Activated CD4-positive, alpha-beta T cell treated with anti-CD3 and anti-CD28 coated beads for 4 hours (primary cell): ENCODE measurements at places on chromosomes 2 and 18.

DNA sequence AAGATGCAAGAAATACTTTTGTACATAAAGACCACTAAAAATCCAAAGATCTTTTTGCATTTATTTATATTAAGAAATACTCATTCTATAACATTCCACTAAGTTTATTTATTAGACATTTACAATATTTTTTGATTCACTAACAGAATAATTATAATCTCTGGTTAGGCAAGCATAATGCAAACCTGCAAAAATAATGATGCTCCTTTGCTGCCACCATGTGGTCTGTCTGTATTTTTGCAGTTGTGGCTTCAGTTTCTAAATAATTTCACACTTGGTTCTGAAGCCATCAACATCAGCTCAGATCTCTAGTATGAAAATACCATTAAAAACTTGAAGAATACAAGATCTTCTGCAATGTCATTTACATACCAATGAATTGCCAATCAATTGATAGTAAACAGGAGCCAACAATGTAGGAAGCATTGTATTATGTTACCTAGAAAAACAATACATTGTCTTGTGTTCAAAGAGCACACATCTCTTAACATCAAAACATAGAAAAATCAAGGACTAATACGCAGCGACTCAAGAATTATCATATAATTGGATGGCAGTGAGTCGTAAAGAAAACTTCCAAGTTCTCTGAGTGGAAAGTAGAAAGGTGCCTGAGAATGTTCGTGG lies 28.8 kb upstream of the WDR75 start:
- peak; percentile 16 for DNase-seq

GRCh38 chr2:15652801-15653200 lies 61.1 kb downstream of the DDX1 start:
- no peak for DNase-seq

DNA sequence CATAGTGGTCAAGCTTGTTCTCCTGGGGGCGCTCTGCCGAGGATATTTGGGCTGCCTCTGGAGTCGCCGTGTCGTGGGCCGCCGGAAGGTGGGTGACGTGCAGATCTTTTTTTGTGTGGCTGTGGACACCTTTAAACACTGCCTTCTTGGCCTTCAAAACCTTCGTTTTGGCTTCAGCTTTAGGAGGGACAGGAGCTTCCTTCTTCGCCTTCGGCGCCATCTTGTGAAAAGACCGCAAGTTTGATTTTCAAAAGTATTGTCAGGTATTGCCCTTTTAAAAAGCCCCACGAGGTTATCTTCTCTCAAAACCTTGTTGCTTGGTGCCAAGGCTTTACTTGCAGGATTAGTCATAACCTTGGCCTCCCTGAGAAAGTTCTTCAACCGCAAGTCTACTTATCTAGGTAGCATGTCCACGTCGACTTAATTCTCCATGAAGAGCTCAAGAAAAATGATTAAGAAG lies 20.8 kb downstream of the LAMA3 start:
- no peak for DNase-seq

GRCh38 chr18:21109936-21110712 lies 1.5 kb downstream of the ROCK1 start:
- no peak for DNase-seq

DNA sequence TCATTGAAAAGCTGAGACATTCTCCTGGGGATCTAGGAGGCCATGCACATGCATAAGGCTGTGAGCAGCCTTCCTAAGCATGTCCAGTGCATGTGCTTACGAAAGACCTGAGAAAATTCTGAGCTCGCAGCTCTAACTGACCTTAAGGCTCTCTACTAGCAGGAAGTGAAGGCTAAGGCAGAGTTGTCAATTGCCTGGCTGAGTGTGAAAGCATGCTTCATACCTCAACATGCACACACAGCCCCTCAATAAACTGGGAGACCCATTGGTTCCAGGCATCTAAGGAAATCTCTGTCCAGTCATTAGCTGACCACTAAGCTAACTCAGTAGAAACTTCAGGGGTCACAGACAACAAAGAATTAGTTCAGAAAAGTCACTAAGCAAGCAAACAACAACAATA lies 42.0 kb downstream of the ALPK2 start:
- no peak for DNase-seq

GRCh38 chr2:237064203-237065070 lies 21.3 kb upstream of the COPS8 start:
- DNase-seq: no peak

- DNase-seq: no peak
Observed at GRCh38 chr2:44822174-44822573, 119.3 kb upstream of the SIX3 start.

DNA sequence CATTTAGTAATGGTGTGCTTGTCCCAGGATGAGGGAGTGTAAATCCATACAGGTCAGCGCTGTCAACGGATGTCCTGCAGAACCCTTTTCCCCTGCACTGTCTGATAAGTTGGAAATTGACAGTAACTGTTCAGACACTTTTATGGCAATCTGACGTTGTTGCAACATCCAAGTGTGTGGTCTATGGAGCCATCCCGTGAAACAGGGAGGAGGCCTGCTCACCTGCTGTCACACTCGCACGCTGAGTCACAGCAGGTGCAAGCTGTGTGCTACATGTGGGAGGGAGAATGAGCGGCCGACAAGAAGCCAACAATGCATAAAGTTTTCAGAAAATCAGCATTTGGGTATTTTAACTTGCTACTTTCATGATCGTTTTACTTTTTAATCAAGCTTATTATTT lies 43.7 kb upstream of the RMDN2 start:
- DNase-seq: no peak

DNA sequence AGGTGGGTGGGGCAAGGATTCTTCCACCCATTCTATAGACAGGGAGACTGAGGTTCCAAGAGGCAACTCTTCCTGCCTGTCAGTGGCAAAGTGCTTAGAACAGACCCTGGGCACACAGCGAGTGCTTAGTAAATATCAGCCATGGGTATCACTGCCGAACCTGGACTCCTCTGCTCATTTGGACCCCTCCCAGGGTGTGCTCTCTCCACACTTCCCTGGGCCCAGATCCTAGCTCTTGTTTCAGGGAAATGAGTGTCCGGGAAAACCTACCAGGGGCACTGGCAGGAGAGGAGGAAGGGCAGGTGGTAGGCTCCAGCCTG lies 136.3 kb downstream of the CYP26B1 start:
- no peak for DNase-seq

DNA sequence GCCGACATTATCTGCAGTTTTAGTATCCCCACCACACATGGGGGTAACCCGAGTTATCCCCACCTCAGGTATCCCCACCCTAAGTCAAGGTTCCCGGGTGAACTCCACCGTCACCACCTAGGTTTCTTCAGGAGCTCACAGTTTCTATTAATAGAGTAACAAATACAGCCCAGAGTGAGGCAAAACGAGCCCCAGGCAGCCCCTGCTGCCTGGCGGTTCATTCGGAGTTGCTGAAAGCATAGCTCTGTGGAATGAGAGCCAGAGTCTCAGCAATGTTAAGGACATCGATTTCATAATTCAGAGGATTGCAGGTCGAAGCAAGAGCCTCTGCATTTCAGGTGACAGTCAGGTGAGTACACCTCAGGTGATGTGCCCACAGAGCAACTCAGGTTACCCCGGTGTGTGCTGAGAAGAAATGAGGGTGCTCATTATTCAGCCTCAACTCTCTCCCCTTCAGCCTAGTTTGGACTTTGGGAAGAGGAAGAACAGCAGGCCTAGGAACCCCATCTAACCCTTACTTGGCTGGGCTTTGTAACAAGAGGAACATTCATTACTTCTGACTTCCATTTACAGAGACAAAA lies 10.7 kb downstream of the SATB2 start:
- no peak for DNase-seq

GRCh38 chr2:174666312-174666711 lies 68.7 kb upstream of the WIPF1 start:
- DNase-seq: no peak

DNA sequence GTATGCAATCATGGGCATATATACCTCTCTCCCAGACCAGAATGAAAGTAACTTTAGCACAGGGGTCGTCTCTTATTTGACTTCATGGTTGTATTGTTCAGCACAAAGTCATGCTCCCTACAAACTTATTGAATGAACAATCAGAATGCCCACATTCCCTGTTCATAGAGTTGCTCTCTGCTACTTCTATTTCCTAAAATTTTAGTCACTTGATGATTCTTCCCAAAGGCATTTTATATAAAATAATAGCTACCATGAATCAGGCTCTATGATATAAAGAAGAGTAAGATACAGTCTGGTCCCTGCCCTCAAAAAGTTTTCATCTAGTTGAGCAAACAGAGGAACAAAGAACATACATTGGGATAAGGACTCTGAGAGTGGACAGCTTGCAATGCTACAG lies 162.2 kb downstream of the SLC39A10 start:
- DNase-seq: no peak

DNA sequence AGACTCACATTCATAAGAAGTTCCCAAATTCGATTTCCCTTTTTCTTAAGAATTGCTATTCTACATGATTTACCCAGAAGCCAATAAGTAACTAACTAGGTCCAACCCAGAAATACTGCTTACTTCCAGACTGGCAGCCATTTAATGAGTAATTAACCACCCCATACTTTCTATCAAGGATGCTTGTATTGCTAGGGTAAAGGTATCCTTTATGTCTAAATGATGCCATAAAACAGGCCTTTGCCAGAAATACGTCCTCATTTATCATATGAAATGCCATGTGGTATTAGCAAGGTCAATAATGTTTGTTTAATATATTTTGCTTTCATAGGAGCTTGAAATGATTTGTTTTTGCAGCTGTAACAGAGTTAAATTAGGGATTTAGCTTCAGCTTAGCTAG lies 56.1 kb downstream of the PLEKHM3 start:
- no peak for DNase-seq

- no peak for DNase-seq
Observed at GRCh38 chr2:177172034-177172880, 40.3 kb upstream of the HNRNPA3 start.

DNA sequence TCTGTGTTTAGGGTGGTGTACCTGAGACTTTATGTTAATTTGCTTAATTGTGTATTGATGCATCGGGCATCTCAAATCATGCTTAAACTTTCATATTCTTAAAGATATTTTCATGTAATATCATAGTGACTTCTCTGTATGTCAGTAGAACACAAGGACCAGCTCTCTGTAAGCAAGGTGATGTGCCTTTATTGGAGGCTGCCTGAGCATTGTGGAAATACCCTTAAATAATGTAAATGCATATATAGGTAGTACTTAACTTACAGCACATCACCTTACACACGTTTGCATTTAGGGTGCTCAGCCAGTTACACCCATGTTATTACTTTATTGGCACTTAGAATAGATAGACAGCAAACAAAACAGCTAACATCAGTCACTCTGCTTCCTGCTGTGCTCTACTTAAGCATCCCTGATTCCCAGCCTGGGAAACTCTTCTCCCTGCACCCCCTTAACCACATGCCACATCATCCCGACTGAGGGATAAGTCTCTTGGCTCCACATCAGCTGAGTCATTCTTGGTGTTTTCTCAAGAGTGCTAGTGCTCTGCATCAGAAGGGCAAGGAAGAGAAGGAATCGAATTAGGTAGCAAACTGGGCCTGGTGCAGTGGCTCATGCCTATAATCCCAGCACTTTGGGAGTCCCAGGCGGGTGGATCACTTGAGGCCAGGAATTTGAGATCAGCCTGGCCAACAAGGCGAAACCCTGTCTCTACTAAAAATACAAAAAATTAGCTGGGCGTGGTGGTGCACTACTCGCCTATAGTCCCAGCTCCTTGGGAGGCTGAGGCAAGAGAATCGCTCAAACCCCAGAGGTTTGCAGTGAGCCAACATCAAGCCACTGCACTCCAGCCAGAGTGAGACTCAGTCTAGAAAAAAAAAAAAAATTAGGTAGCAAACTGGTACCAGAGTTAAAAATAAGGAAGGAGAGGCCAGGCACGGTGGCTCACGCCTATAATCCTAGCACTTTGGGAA lies 108.7 kb downstream of the MAP3K20 start:
- no peak for DNase-seq

- DNase-seq: no peak
Observed at GRCh38 chr2:241977557-241978300, 108.2 kb downstream of the RTP5 start.

DNA sequence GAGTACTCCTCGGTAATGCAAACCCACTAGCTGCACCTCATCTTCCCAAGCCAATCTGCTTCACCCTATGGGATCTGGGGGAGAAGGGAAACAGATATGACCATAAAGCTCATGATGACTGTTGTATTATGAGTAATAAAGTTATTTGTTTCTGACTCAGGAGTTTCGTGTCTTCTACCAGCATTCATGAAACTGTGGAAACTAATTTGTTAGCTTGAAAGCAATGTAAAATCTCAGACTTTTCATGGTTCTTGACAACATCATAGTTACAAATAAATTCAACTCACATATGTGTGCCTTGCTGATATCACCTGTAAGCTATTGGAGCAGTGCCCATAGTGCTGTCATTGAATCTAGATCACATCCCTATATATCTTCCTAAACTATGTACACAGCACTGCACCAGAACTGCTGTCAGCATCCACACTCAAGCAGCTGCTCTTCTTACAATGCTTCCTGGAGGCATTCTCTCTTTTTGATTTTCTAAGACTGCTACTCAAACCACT lies 135.6 kb upstream of the KYNU start:
- no peak for DNase-seq

- no peak for DNase-seq
Observed at GRCh38 chr2:51920509-51920908, 888.6 kb upstream of the NRXN1 start.

- DNase-seq: peak; percentile 47
Observed at GRCh38 chr2:15177103-15177502, 384.0 kb downstream of the NBAS start.

GRCh38 chr2:146952696-146953095 lies 892.1 kb upstream of the ACVR2A start:
- no peak for DNase-seq

DNA sequence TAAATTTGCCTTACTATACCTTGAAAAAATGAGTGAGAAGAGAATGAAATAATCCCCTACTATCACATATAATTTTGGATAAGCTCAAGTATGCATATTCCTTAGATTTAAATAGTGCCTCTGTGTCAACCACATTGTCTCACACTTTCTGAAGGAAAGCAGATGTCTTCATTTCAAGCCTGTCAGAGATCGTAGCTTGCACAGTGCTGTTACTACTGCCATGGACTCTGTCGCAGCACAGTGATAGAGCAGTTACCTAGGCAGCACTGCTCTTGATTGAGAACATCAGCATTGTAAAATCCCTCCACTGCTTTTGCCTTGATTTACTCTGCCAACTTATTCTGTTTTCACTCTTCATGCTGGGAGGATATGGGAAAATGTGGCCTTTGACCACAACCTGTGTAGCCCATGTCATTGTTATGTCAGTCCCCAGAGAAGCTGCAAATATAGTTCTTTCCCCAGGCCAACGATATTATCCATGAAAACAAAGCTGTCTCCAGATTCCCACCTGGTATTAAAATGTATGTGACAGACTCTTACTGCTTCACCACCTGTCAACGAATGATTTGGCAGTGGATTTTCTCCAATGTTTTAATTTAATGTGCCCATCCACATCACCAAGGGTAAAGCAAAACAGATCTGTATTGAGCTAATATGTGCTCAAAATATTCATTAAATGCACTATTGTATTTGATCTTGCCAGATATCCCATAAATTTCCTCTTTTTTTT lies 675.7 kb downstream of the METTL4 start:
- no peak for DNase-seq

DNA sequence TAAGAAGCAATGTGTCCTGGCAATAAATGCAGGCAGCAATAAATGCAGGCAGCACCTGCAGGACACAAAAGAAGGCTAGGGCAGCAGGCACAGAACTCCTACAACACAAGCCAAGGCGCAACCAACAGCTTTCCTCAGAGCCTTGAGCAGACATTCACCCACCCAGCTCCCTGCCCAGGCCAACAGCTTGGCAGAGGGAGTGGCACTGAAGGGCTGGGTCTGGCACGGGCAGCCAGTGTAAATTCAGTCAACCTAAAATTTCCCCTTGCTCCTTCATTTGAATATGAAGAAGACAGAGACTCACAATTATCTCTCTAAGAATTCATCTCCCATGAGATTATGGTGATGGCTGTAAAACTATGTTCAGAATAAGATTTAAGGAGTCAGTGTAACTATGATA lies 35.4 kb downstream of the AAK1 start:
- no peak for DNase-seq
